ENCODE measurements at places on chromosomes 4 and X. TPM values are rescaled to one million over a fixed set of nuclear protein-coding genes. Genes with fewer than 3 reads are reported as not detected.

The DCAF4L1 gene
- total RNA-seq: 0.32 TPM

The GABRQ gene
- not detected for total RNA-seq

The IL2RG gene
- 698 TPM for total RNA-seq

The CITED1 gene
- not detected for total RNA-seq

DNA sequence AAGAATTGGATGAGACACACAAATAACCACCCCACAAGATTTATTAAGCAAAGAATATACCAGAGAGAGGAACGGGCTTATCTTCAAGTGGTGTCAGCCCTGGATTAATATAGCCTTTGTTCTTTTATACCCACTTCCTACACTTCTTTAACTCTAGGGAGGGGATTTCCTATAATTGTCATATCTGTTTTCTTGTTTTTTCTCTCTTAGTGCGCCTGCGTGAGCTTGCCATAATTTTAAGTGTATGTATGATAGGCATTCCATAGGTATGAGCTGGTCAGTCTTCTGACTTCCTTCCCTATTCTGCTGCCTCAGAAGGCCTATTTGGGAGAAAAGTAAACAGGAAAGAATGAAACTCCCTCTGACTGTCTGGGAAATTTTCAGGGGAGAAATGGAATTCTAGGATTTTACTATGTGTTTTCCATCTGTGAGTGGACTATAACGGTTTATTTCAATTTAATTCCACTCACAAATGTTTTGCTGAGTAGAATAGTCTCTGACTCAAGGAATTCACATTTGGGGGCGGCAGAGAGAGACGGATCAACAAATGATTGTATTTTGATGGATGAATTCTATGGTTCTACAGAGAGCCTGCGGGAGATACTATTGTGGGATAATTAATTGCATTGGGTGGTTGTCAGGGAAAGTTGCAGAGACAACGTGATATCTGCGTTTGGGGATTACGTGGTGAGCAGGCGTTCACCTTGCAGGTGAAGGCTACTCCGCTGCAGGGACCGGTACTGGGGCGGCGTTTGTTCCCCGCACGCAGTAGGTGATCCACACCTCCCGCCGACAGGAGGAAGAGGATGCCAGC lies 626 bp upstream of the CEP135 start:
- ATAC-seq: peak; percentile 46

DNA sequence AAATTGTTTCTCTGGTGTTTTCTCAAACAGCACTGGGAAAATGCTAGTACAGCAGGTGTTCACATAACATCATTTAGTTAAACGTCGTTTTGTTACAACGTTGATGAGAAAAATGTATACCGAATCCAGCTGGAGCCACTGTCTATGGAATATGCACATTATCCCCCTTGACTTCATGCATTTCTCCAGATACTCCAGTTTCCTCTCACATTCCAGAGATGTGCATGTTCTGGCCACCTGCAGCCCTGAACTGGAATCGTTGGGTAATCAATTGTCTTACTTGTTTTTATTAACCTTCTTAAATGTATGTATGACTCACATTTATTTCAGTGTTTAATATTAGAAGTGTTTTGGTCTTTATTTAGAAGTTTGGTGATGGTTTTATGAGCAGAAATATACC lies 18.4 kb upstream of the ODAM start:
- ATAC-seq: no peak

GRCh38 chr4:75671802-75672421 lies 1.3 kb downstream of the G3BP2 start:
- ATAC-seq: no peak

DNA sequence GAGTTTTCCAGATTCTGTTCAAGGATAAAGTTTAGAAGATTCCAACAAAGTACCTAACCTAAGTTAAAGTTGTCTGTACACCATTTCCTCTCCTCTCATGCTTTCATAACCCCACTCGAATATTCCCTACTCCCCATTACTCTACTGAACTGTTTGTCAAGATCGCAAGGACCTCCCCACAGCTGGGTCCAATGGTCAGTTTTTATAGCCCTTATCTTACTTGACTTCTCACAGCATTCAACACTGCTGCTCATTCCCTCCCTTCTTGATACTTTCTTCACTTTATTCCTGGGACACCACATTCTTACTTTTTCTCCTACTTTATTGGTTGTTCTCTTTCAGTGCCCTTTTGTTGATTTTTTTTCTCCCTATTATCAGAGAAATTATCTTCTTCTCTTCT lies 30.9 kb downstream of the QDPR start:
- no peak for ATAC-seq
